PC-3 (cell line): ENCODE measurements at places on chromosomes 12 and 14. TPM values are rescaled to one million over a fixed set of nuclear protein-coding genes. Genes with fewer than 3 reads are reported as not detected.

GRCh38 chr14:101623685-101624444 lies 62.6 kb downstream of the DIO3 start:
- no peak for DNase-seq

DNA sequence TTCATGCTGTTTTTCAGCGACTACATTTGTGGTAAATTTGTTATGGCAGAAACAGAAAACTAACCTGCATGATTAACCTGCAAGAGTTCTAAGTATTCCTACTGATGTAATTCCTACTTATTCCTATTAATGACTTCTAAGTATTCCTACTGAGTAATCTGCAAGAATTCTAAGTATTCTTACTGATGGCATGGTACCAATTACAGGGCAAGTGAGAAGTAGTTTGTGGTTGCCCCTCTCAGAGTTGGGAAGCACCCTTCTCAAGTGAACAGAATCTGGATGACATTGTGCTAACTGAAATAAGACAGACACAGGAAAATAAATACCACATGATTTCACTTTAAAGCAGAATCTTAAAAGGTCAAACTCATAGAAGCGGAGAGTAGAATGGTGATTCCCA lies 100.9 kb upstream of the CPNE8 start:
- DNase-seq = no peak

DNA sequence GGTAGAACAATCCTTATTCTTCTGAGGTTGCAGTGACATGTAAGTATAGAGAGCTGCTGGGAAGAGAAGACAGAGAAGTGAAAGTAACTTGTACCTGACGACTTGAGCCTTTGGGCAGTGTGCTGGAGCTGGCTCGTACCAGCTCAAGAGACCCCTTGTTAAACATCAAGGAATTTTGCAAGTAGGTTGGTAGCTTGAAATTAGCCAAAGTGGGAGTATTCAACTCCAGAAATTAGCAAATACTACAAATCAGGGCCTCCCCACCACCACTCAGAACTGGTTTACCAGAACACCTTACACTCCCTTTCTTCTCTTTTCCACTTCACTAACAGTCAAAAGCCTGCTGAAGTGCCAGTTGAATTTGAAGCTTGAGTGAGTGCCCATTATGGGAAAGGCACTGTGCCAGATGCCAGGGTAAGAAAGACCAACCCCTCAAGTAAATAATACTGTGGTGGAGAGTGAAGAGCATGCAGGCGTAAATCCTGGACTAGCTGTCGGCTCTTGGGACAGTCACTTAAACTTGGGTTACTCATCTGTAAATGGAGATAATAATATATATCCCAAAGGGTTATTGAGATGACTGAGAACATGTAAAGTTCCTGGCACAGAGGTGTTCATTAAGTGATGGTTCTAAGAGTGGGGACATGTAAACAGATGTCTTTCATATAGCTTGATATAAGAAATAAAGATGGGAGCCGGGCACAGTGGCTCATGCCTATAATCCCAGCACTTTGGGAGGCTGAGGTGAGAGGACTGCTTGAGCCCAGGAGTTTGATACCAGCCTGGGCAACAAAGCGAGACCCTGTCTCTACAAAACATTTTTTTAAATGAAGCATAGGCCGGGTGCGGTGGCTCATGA lies 27.0 kb upstream of the EID3 start:
- peak; percentile 95 for DNase-seq

DNA sequence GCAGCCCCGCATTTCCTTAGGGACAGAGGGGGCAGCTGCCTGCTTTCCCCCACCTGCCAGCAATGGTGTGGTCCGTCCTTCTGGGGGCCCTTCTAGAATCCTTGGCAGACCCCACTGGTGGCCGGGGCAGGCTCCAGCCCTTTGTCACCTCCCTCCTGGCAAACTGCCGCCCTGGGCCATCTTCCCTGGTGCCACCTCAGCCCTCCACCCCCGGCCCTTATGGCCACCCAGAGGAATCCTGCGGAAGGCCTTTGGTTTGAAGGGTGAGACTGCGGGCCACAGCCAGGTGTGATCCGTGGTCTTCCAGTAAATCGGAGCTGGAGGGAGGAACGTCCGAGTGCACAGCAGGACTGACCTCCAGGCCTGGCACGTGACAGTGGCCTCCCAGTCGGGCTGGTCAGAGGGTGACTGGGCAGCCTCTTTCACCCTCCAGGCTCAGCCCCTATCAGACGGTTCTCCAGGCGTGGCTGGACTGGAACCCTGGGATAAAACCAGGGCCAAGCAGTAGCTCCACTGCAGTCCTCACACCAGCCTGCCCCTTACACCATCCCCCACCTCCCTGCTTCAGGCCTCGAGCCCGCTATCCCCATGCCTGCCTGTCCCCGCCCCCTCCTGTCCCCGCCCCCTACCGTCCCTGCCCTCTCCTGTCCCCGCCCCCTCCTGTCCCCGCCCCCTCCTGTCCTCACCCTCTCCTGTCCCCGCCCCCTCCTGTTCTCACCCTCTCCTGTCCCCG lies 12.4 kb downstream of the FBRSL1 start:
- DNase-seq = no peak

DNA sequence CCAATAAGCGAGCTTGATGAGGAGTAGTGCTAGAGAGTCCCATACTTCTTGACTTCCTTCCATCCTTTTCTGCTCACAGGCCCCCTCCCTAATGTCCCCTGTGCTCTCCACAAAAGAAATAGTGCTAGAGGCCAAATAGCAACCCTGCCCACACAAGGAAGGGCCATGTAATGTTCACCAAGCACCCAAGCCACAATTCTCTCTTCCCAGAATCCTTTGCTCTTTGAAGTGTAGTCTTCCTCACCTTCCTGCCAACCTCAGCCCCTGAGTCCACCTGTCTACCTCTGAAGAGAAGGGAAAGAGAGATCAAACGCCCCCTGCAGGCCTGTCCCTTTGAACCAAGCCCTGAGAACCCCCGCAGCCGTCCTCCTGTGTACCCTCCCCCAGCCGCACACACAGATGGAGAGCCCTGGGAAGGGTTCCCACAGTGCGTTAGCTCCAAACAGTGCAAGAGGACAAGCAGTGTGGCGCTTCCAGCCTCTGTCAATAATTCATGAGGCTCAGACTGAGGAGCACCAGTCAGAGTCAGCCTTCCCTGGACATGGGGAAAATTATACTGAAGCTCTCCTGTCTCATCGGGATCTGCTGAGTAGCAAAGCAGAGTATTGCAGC lies 1.9 kb upstream of the DHRS4 start:
- DNase-seq = no peak

DNA sequence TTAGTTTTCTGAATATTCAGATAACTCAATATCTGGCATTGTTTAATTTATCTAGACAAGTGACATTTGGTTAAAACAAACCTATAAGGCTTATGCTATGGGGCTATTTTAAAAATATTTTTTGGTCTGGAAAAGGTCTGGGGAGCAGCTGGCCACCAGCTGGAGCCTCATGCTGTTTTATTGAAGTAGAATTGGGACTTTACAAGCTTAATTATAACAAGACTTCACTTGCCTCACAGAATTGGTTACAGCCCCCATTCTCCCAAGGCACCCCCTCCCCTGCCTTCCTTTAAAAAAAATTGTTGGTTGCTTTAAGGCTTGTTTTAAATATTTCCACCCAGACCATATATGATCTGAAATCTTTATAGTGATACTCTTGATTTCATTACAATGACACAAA lies 453.9 kb downstream of the ADAMTS20 start:
- DNase-seq = no peak

DNA sequence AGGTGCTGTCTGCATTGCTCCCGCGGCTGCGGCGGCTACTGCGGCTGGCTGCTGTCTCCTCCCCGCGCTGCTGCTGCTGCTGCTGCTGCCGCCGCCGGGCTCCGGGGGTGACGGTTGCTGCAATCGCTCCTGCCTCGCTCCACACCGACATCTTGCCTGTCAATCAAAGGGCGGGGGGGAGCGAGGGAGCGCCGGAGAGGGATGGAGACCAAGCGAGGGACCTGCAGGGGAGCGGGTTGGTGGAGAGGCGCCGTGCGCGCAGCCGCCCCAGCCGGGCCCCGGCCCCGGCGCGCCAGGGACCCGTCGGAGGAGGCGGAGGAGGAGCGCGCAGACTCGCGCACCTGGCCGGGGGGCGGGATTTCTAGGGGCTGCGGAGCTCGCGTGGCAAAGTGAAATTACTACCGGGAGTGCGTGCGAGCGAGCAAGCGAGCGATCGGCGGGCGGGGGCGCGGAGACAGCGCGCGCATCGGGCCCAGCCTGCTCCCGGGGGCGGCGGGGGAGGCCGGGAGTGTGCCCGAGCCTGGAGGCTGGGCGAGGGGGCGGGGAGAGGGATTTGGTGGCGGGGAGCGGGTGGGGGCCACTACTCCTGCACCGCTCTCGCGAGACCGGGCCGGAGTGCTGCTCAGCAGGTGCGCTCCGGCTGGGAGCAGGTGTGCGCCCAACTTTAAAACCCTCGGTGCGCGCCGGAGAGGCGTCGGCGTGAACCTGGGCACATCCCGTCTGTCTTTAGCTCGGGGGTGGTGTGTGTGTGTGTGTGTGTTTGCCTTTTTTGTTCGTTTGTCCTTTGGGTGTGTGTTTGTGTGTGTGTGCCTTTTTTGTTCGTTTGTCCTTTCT lies at the start of gene KSR2:
Gene KSR2 (minus strand): TSS at position 165 of the 834 bp plus-strand sequence. CDS start 735 bp downstream, outside the sequence.
- DNase-seq = peak; percentile 92

DNA sequence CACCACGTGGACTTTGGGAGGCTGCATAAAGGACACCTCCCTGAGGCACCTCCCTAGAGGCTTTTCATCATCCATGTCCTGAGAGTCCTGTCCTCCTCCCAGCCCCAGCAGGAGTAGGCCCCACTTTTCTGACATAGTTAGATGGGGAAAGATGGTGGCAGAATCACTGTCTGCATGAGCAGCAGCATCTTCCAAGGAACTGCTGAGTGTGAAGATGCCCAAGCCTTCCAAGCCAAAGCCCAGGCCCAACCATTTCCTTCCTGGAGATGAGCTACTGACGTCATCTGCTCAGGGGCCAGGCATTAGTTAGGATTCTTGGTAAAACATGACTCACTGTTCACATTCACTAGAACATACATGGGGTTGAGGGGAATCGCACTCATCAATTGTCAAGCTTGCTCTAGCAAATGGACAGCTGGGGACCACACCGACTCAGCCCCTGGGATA lies 37.3 kb downstream of the VDR start:
- DNase-seq = peak; percentile 26

DNA sequence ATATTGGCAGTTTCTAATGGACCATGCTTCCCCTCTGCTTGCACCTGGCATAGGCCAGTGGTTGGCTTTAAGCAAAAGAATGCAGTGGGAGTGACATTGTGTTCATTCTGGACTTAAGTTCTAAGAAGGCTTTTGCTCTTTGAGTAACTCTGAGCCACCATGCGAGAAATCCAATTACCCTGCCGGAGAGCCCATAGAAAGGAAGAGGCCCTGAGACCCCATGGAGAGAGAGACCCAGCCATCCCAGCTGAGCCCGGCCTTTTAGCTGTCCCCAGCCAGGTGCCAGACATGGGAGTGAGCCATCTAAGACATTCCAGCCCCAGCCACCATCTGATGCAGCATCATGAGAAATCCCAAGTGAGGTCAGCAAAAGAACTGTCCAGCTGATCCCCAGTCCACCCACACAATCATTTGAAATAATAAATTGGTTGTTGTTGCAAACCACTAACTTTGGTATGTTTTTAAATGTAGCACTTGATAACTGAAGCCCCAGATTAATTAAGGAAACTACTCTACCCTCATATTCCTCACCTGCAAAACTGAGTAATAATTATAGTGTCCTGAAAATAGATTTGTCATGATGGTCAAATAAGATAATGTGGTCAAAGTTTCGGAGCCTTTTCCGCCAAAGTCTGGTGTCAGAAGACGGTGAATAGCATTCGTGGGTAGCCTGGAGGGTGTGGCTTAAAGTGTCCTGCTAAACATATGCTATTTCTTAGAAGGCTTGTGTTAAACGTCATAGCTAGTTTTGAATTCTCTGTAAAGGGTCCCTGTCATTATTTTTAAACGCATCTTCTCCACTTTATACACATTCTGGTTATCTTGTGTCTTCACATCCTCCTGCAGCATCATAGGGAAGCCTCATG lies 166.6 kb upstream of the PELI2 start:
- DNase-seq = no peak

DNA sequence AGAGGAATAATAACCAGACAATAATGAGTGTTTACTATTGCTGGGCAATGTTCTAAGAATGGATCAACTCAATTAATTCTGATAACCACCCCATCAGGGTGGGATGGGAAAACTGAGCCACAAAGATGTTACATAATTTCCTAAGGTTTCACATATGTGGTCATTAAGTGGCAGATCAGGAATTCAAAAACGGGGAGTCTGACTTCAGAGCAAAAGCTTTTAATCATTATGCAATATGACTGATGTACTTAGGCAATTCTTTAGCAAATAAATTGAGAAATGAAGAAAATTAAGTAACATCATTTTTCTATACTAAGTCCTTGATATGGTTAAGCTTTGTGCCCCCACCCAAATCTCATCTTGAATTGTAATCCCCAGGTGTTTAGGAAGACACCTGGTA lies 53.4 kb downstream of the PLCZ1 start:
- no peak for DNase-seq

DNA sequence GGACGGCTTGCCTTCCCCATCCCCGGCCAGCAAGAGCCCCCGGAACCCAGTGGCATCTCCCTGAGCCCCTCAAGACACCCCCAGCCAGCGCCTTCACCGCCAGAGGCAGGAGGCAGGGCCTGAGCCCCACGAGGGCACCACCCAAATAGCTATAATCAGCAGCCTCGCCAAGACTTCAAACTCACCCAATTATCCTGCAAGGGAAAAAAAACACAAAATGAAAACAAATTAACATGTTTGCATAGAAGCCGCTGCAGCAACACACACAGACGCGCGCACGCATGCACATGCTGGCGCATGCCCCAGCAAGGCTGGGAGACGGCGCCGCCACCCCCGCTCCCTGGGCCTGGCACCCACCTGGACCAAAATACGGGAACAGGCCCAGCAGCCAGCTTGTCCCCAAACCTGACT lies 15.8 kb downstream of the FAM222A start:
- no peak for DNase-seq

DNA sequence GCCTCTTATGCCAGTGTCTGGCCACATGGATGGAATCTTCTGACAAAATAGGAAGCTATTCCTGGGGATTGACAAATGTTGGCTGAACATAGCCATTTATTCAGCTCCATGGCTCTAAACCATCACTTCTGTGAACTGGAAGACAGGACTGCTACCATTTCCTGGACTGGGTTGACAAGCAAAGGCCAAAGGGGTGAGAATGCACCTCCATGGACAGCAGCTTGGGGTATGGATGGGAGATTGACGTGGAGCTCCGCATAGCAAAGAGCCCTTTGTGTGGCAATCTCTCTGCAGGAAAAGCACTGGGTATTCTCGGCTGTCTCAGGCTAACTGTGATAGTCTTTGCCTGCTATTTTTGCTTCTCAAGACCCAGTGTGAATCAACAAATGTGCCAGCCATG lies 223.0 kb upstream of the EGLN3 start:
- DNase-seq = no peak

GRCh38 chr12:51055060-51055459 lies 6.9 kb downstream of the LETMD1 start:
- DNase-seq = no peak

Gene CABP1
- total RNA-seq = not detected in 2 replicates

Gene CEP170B
- total RNA-seq = 33.2 and 53.4 TPM in 2 replicates

Gene VTI1B
- total RNA-seq = 72.6 and 93.8 TPM in 2 replicates

Gene PLCZ1
- total RNA-seq = not detected in 2 replicates

Gene MANSC4
- 1.9 and 4.1 TPM in 2 replicates for total RNA-seq

Gene SIX4
- 29.2 and 33.2 TPM in 2 replicates for total RNA-seq

Gene GYS2
- total RNA-seq = not detected in 2 replicates

Gene BCL2L14
- total RNA-seq = not detected in 2 replicates

Gene PAPLN
- 0.35 and 0.40 TPM in 2 replicates for total RNA-seq
